Myocyte (in vitro differentiated cells): ENCODE measurements at places on chromosomes 4 and X.

DNA sequence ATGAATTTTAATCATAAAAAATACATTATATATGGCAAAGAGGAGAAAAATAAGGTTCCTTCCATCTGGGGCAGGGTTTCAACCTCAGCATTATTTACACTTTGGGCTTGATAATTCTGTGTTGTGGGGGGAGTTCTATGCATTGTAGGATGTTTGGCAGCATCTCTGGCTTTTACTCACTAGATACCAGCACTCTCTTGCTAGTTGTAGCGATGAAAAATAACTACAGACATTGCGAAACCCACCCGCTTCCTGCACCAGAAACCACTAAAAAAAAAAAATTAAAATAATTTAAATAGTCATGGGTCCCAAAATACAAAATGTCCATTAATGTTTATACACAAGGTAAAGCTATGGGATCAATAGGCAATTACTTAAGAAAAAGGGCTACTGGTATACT lies 52.7 kb downstream of the PPP3CA start:
- DNase-seq, result no peak

- no peak for DNase-seq
Observed at GRCh38 chr4:46715468-46715867, 193.6 kb downstream of the COX7B2 start.

DNA sequence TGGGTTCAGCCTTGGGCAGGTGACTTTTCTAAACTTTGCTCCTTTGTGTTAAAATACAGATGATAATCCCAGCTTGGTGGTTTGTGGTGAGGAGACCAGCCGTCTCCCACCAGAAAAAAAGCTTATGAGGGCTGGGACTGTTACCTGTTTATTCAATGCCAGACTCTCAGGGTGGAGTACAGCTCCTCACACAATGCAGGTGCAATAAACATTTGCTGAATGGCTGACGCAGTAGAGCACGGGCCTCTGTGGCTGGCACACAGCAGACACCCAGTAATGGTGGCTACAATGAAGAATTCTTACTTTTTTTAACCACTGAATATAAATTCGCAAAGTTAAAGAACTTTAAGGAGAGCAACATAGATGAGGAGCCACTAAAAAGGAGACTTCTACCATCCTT lies 30.2 kb downstream of the BEND4 start:
- DNase-seq, result no peak

GRCh38 chr4:1556541-1557220 lies 127.4 kb downstream of the FAM53A start:
- no peak for DNase-seq

- DNase-seq, result no peak
Observed at GRCh38 chr4:39066371-39066770, 4.3 kb downstream of the KLHL5 start.

DNA sequence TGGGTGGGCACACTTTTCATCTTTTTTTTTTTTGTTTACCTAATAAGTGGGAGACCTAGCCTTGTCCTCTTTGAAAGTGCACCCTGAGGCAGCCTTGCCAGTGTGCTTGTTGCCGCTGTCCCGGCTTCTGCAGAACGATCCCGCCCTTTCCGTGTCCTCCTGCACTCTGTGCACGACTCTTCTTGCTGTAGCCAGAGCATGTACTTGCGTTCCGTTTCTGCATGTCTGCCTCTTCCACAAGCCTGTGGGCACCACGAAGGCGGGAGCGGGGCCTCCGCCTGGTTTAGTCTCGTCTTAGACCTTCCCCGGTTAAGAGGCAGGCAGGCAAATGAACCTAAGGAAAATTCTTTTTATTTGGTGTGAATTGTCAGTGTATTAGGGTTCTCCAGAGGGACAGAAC lies 32.6 kb upstream of the TBC1D14 start:
- no peak for DNase-seq

- no peak for DNase-seq
Observed at GRCh38 chr4:118265312-118266144, 87.3 kb downstream of the PRSS12 start.

DNA sequence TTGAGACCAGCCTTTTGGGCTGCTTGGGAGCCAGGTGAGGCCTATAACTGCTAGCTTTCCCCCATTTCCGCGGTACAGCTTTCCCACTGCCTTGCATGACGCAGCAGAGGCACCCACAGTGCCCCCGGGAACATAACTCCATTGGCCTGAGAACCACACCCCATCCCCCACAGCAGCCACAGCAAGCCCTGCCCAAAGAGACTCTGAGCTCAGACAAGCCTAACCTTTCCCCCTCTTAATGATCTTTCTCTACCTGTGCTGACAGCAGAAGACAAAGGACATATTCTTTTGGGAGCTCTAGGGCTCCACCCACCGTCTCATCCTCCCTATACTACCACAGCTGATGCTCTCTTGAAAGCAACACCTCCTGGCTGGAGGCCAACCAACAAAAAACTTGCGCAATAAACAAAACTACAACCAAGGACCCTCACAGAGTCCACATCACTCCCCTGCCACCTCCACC lies 114.8 kb downstream of the FANCB start:
- no peak for DNase-seq

- no peak for DNase-seq
Observed at GRCh38 chr4:180688480-180688879, 1554.7 kb upstream of the TENM3 start.

DNA sequence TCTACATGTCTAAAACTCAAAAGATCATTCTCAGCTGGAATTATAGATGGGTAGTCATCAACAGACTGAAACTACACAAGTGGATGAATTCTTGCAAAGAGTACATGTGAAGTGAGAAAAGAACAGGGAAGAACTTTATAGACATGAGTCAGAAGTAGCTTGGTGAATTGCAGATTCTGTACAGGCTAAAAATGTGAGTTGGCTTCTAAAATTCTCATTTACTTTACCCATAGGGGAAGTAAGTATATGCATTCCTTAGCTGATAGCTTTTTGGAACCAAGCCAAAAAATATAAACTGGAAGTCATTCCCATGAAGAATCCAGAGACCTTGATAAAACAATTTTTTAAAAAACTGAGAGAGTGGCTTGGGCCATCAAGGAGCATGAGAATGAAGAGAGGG lies 584.2 kb upstream of the FTHL17 start:
- no peak for DNase-seq

DNA sequence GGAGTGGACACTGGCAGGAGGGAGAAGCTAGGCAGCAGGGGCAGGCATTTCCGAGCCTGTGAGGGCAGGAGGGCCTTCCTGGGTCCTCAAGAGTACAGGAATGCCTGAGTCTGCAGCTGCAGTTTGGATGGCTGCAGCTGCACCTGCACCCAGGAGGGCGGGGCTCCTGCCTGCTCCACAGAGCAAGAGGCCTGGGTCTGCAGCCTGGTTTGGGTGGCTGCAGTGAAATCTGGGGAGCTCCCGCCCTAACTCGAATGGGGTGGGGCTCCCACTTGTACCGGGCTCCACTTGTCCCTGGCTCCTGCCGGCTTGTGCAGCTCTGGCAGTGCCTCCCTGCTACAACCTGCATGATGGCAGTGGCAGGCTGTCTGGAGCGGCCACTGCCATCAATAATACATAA lies 436.0 kb downstream of the ARHGAP24 start:
- no peak for DNase-seq

GRCh38 chr4:142550965-142551364 lies 295.1 kb downstream of the INPP4B start:
- peak; percentile 70 for DNase-seq

- DNase-seq, result no peak
Observed at GRCh38 chrX:9627922-9628321, 137.7 kb downstream of the GPR143 start.

- DNase-seq, result peak; percentile 76
Observed at GRCh38 chrX:13669246-13669737, 16.4 kb downstream of the TCEANC start.

DNA sequence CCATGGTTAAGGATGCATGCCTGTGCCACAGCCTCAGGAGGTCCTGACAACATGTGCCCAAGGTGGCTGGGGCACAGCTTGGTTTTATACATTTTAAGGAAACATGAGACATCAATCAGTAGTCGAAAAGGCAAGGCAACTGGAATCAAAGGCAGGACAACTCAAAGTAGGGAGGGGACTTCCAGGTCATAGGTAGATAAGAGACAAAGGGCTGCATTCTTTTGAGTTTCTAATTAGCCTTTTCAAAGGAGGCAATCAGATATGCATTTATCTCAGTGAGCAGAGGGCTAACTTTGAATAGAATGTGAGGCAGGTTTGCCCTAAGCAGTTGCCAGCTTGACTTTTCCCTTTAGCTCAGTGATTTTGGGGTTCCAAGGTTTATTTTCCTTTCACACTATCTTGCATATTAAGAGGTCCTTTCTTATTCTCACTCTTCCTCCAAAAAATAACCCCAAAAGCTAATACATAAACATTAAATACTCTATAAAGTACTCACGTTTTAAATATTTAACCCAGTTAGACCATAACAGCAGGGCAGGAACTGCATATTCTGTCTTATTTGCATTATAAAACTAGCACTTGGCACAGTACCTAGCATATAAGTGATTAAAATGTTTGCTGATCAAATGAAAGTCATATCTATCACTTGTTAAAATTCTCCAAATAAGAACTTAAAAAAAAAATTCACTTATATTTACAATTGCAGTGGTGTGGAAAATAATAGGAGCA lies 36.3 kb upstream of the UGT8 start:
- DNase-seq, result no peak

- DNase-seq, result no peak
Observed at GRCh38 chr4:110172972-110173371, 25.4 kb downstream of the ELOVL6 start.

DNA sequence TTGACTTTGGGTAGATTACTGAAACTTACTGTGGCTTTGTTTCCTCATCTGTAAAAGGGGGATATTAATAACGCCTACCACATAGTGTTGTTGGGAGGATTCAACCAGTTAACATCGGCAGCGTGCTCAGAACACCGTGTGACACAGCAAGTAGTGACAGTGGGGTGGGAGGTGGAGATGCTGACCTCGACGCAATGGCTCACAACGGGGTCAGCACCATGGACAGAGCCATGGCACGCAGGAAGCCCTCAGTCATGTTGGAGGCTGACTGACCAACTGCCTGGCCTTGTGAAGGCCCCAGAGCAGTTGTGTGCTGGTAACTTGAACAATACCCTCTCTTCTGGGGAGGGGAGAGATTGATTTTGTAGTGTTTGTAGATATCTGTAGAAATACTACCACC lies 93.2 kb downstream of the WFS1 start:
- DNase-seq, result peak; percentile 30

DNA sequence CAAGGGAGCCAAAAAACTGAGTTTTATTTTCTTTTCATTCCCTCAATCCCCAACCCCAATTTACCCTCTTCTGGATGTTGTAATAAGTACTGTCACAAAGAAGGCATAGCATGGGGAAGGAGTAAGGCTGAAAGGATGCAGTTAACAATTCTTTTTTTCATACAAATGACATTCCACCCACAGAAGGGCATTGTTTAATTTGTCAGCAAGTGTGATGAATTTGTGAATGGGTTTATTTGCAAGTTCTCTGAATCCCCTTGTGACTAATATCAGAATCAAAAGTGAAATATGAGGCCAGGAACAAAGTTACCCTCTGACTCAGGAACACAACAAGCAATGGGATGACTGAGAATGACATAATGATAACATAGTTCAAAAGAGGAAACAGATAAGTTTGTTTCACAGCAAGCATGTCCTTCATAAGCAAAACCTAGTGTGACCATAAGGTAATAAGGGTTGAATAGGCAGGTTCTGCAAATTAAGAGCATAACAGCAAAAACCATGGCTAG lies 2.1 kb downstream of the GEMIN8 start:
- peak; percentile 64 for DNase-seq

GRCh38 chrX:71859637-71860036 lies 51.0 kb upstream of the NHSL2 start:
- DNase-seq, result peak; percentile 50

DNA sequence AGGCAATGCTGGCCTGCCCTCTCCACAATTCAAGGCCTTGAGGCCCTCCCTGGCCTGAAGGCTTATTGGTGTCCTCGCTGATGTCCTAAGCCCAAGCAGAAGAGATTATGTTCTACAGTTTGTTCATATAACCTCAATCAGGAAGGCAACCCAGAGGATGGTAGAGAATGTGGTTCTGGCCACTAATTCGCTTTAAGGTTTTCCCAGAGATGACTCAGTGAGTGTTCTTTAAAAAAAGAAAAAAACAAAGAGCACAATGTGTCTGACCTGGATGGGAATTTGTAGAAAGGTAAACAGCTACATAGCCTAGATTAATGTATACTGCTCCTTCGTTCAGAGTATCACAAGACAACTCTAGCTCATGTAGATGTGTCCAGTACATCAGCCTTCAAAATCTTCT lies 66.0 kb downstream of the MANBA start:
- peak; percentile 53 for DNase-seq

DNA sequence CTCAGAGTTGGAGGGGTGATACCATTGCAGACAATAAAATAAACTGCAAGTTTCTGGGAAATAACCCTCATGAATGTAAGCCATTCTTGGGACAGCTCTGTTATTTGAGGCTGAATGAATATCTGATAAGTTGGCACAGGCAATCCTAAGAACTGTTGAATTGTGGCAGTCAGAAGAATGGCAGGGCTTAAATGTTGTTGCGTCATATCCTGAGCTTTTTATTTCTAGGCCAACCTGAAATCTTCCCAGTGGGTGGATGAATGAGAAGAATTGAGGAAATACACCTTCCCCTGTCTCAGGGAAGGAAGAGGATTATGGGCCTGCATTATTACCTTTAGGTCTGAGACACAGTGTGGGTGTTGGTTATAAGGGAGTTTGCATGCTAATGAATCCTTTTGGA lies 64.4 kb upstream of the C4orf54 start:
- no peak for DNase-seq

GRCh38 chrX:131287560-131288179 lies 1.4 kb downstream of the IGSF1 start:
- DNase-seq, result no peak

DNA sequence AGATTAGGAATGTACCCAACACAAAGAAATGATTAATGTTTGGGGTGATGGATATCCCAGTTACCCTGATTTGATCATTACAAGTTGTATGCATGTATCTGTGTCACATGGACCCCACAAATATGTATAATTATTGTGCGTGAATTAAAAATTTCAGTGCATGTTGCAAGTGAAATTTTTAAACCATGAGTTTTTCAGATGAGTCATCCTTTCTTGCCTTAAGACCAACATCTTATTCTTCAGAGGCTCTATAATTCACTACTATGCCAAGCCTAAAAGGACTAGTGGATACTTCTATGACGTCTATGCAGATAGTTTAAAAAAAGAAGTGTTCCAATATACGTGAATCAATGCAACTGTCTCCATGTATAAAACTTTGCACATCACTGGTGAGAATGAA lies 113.0 kb upstream of the SH3RF1 start:
- DNase-seq, result peak; percentile 36

DNA sequence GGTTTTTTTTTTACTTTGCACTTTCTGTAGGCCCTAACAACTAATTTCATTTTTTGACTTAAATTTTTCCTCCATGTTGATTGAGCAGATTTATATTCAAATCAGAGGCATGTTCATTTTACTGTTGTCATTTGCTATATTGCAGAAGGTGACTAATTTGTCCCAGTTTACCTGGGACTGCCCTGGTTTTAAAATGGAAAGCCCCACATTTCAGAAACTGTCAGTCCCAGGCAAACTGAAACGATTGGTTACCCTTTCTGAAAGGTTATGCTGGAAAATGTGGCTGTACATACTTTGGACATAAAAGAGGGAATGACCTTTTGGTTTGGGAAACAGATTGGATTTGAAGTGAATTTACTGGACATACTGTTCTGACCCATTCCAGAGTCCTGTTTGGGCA lies 160.0 kb downstream of the SPCS3 start:
- no peak for DNase-seq

- DNase-seq, result no peak
Observed at GRCh38 chr4:48071191-48071590, 54.6 kb downstream of the NIPAL1 start.

GRCh38 chrX:11264925-11265324 lies 28.3 kb upstream of the AMELX start:
- DNase-seq, result no peak

GRCh38 chrX:20743046-20743445 lies 476.3 kb upstream of the RPS6KA3 start:
- no peak for DNase-seq
